ENCODE measurements at places on chromosomes 12 and 14.

DNA sequence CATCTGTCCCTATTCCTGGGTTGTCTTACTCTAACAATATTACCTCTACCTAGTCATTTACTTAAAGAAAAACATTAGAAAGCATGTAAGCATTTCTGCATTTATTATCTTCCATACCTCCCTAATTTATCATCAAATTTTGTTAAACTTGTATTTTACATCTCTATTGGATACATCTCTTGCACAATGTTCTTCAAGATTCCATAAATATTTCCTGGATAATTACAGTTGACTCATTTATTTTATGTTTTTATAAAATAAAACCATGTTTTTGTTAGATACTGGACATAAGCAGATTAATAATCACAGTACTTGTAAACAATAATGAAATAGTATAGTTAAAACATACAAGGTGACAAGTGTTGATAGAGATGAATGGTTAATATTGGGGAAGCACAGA lies 209.0 kb downstream of the TMTC3 start:
- DNase-seq, result no peak

- DNase-seq, result no peak
These were observed 1126.1 kb downstream of the TMEM121 start for GRCh38 chr14:106652494-106652893.

- DNase-seq, result no peak
These were observed 12.1 kb downstream of the NUAK1 start for GRCh38 chr12:106126441-106127337.

DNA sequence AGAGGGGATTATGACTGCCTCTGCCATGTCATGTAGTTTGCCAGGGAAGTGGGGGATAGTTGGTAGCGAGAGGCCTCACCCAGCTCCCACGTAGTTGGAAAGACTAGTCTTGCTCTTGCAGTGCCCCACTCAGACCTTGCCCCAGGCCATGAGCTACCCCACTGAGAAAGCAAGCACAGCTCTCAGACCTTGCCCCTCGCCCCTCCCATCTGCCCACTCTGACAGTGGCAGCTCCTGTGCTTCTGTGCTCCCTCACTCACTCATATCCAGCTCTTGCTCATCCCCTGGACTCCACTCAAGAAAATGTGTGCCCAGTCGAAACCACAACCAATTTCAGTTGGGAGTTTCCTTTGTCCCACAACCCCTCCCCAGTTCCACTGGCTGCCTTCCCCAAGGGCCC lies 55.5 kb upstream of the BDKRB2 start:
- DNase-seq, result no peak

DNA sequence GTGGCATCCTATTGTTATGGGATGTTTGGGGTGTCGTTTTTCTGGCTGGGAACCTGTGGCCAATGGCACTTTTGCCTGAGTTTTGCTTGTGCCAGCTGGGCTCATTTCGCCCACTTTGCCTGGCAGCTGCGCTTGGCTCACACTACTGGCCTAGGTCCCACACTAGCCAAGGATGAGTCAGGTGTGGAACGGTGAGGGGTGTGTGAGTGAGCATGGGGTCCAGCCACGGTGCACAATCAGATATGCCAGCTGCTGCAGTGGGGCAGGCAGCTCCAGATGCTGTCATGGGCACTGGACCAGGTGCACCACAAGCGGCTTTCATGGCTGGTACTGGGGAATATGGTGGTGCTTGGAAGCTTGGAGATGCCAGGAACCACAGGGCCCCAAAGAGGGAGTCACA lies 21.5 kb downstream of the TRHDE start:
- no peak for DNase-seq

DNA sequence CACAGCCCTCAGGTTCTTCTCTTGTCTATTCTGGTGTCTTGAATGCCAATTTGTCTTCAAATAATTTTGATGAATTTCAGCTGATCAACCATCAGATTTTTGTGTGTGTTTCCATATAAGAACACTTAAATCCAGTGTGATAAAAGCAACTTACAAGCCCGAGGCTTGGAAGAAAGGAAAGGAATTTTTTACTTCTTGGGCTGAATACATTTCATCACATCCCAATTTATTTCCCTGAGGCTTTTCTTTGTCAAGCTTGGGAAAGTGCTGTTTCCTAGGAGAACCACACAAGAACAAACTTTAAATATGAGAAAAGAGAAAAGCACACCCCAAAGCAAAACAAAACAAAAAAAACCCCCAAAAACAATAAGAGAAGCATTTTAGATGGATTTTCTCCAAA lies 26.6 kb downstream of the GPRC5D start:
- no peak for DNase-seq

DNA sequence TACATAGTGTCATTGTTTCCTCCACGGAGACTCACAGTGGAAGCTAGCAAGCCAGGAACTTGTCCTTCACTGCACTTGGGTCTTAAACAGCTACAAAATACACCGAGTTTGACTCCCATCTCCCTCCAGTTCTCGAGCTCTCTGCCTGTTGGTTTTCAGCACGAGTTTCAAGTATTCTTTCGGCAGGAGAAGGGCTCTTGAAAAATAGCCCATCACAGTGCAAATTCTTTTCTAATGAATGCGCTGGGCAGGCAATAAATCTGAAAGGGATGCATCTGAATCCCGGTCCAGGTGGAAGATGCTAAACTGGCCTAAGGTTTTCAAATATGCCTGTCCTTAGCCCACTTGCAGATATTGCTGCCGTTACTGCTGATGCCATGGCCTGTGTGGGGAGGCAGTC lies 173.9 kb downstream of the CACNA1C start:
- DNase-seq, result no peak

- no peak for DNase-seq
These were observed 5.7 kb upstream of the SLC38A4 start for GRCh38 chr12:46831335-46832129.

- DNase-seq, result no peak
These were observed 668 bp downstream of the TRIP11 start for GRCh38 chr14:92039063-92039718.

GRCh38 chr12:107134558-107134957 lies 41.2 kb upstream of the CRY1 start:
- no peak for DNase-seq

DNA sequence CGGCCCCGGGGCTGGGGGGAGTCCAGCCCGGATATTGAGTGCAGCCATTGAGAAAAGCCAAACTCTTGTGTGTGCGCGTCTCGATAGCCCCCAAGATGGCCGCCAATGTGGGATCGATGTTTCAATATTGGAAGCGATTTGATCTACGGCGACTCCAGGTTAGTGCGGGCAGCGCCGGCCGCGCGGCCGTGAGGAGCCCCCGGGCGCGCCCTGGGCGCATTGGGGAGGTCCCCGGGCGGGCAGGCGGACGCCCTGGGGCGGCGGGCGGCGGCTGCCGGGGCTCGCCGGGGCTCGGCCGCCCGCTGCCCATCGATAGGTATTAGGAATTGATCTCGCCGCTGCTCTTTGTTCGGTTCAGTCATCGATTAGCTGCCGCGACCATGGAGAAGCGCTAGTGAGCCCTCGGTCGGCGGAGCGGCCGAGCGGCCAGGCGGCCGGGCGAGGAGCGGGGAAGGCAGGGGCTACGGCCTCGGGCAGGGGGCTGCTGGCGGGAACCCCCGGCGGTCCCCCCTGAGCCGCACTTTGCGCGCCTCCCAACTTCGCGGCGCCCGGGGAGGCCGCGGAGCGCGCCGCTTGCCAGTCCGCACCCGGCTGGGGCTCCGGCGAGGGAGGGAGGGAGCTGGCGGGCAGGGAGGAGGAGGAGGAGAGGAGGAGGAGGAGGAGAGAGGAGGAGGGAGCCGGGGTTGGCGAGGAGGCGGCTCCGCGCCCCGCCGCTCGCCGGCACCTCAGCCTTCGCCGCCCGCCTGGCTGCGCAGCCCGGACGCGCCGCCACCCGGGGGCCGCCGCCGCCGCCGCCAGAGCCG lies 113.9 kb upstream of the MYL2 start:
- DNase-seq, result no peak

GRCh38 chr12:88144546-88145468 lies 2.7 kb downstream of the TMTC3 start:
- no peak for DNase-seq

DNA sequence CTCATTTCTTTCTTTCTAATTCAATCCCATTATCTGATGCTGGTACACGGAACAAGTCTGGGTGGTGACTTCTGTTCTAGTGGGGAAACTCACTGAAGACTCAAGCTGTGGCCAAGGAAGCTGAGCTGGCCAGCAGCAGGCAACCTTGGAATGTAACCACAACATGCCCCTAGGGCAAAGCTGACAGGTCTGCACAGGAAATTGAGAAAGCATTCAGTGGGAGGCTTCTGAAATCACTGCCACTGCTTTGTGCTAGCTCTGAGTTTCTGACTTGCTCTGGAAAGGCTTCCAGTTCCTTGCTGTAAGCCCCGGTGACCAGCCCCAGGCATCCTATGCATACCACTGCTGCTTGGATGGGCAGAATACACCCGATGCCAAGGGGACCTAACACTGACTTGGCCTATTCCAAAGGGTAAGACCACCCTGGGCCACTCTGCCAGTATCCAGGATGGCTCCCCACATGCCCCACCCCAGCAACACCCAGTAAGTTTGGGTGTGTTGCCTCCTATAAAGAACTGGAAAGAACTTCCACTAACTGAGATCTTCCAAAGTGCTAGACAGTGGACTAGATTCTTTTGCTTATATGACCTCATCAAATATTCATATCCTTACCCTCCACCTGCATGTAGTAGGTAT lies 84.5 kb upstream of the CDKN3 start:
- DNase-seq, result no peak

GRCh38 chr14:41859336-41859735 lies 252.7 kb downstream of the LRFN5 start:
- DNase-seq, result no peak

DNA sequence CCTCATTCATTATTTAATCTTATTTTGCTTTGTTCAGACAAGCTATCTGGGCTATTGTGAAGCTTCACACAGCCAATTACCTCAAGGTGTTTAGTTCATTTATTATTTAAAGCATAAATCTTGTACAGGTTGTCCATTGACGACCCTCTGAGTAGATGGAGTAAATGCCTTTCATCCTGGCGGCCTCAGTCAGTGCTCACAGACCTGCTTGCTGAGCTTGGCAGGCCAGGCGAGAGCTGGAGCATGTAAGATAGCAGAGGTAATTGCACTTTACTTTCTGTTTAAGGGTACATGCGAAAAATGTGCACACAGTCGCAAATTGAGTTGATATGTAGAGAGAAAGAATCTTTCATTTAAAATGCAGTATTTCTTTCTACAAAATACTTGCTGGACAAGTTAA lies 224.4 kb downstream of the NPAS3 start:
- no peak for DNase-seq

All from stimulated activated CD8-positive, alpha-beta memory T cell treated with anti-CD3 and anti-CD28 coated beads, Interleukin-15, amount 100 ng/mL, for 1 hour (primary cell).